ENCODE measurements at places on chromosomes 1 and 21.

DNA sequence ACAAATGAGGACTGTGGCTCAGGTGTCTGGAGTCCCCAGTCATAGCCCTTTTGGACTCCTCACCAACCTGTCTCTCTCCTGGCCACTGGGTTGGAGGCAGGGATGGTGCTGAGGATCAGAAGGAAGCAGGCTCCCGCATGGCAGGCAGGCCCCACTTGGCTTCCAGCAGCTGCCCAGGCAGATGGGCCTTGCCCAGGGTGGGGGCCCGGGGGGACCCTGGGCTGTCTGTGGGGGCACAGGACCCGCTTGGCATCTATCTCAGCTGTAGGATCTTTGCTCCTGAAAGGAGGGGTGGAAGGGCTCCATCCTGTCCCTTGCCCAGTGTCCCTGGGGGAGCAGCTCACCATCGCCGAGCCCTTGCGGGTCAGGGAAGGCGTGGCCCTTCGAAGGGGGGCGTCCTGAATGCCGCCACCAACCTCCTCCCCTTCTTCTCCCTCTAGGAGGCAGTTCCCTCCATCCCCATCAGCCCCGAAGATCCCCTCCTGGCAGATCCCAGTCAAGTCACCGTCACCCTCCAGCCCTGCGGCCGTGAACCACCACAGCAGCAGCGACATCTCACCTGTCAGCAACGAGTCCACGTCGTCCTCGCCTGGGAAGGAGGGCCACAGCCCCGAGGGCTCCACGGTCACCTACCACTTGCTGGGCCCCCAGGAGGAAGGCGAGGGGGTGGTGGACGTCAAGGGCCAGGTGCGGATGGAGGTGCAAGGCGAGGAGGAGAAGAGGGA is 154.5 kb downstream of the PEX14 start:
- DNase-seq, result no peak

- peak; percentile 50 for DNase-seq
These were observed at the start of gene BATF3 for GRCh38 chr1:212699625-212700222. TSS of gene BATF3 (minus strand) at chr1:212699840. CDS start at chr1:212699762, 78 bp downstream.

DNA sequence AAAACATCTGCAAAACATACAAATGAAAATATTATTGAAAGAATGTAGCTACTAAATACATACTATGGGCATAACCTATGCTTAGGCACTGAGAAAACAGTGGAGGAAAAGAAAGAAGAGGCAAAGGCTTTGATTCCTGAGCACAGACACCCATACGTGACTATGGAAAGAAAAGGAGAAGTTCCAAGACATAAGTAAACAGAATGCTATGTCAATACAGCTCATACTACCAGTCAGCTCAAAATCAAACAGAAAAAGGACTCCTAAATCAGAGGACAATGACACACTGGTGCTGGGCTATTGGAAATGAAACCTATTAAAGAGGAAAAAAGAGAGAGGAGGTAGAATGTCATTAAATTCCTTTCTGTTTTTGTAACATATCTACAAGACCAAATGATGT is 225.4 kb downstream of the SMYD3 start:
- no peak for DNase-seq

DNA sequence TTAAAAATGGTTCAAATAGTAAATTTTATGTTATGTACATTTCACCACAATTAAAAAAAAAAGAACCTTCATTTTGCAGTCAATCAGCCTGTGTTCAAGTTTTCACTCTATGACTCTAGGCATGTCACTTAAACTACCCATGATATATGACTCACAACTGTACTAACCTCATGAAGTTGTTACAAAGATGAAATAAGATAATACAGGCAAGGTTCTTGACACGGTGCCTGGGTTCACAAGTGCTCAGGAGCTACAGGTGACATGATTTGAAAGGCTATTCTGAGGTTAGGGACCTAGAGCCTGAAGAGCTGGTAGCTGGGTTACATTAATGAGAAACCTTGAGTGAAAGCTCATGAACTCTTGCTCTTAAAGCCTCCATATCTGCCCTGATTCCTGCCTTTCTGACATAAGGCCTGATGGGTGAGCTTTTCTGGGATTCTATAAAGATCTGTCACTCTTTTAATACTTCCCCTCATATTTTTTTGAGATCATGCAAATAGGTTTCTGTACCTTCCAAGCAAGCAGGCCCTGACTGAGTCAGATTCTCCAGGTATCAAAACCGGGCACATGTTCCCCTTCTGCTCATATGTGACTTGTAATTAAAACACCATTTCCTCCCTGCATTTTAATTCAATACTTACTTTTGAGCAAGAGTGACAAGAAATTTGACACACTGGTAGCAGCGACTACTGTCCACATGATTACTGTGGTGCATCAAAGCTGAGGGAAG is 34.0 kb downstream of the PCSK9 start:
- DNase-seq, result no peak

DNA sequence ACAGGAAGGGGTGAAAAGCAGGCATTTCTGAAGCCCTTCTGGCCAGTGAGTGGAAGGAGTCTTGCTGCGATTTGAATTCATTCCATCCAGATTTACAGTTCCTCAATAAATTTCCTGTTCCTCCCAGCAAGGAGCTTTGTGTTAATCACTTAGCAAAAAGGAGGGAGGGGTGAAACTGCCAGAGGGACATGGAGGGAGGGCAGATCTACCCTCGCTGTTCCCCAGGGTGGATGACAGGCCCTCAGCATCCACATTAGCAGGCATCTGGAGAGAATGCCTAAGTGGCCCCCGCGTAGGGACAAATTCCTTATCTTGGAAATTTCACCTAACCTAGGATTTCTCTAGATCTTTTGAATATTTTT is 1.2 kb downstream of the ETV3 start:
- no peak for DNase-seq

DNA sequence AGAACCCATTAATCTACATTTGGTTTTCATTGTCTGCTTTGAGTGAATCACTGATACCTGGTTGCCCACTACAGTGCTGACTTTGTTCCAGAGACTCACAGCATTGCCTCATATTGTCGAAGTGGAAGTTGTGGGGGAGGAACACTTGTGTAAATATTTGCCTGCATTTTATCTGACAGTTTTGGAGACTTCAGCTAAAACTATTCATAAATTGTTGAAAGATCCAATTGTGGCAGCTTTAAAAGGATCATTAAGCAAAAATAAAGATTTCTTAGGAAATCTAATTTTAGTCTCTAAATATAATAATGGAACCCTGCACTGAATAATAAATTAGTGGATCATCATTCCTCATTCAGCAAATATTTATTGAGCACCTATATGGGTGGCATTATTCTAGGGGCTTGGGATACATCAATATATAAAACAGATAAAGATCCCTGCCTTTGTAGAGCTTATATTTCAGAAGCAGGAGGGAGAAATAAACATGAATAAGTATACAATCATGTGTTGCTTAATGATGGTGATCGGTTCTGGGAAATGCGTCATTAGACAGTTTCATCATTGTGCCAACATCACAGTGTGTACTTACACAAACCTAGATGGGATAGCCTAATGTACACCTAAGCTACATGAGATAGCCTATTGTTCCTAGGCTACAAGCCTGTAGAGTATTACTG is 73.5 kb downstream of the OSBPL9 start:
- DNase-seq, result no peak

DNA sequence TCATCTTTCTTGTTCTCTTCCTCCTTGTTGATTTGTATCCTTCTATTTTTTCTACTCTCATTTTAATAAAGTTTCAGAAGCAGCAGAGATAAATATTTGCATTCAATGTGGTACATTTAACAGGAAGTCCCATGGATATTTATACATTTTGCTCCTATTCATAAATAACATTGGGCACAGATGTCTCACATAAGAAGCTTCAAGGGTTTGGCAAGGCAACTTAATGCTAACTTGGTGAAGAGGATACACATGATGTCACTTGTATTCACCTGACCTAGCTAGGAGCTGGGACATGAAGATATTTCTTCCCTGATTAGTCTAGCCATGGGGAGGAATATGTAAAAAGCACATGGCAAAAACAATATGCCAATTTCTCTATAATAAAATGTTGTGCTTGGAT is 65.1 kb upstream of the DUSP10 start:
- no peak for DNase-seq

DNA sequence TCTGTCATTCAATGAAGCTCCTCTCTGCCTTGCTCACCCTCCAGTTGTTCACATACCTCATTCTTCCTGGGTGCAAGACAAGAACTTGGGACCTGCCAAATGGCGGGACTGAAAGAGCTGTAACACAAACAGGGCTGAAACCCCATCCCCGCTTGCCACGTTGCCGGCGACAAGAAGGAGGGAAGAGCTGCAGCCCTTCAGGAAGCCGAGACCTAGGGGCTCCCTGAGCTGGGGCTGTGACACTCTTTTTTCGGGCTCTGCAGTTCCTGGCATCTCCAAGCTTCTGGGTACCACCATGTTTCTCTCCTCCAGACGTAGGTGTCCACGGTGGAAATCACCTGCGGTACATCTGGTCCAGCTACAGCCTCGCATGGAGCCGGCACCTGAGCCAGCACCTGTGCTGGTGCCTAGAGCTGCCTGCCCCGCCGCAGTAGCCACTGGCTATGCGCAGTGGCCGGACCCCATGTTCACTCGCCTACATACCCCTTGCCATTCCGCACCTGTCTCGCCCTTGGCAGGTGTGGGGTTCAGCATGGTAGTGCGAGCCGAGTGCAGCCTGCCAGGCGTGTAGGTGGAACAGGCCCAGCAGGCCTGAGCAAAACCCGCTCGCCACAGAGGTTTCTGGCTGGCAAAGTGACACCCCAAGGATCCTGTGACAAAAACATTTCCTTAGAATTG is 367.0 kb upstream of the NEGR1 start:
- no peak for DNase-seq

DNA sequence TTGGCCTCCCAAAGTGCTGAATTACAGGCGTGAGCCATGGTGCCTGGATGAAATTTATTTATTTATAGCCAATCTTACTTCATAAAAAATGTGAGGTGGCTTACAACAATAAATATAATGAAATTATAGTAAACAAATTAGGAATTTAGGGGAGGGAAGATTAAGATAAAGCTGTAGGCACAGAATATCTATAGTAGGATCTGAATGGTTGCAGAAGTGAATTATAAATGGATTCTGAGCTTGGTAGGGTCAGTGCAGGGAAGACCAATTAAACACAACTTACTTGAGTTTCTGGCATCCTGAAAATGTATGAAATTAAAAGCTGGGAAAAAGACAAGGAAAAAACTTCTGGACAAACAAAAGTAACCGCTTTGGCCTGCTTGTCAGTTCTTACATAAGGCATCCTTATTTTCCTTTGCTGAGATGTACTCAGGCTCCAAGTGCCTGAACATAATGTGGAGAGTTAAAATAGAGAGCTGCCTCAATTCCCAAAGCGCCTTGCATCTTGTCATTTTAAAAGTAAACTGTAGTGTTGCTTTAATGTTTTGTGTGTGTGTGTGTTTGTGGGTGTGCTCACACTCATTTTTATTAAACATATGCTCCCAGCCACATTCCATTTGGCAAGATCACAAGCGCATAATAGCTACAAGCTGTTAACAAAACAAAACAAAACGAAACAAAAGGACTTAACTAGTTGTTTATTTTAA is 247.3 kb downstream of the S1PR1 start:
- DNase-seq, result no peak

DNA sequence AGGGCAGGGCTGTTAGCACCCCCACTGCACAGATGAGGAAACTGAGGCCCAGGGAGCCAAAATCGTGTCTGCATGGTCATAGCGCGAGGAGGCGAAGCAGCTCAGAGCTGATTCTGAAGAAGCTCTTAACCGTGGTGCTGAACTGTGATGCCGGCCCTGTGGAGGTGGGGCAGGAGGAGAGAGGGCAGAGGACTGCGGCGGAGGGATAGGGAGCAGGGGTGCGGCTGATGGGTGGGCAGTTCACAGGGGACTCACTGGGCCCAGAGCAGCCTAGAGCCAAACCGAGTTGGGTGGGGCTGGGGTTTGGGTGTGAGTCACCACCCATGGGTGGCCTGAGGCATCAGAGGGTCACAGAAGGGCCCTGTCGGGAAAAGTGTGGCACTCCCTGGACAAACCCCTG is 74.7 kb downstream of the RAP1GAP start:
- no peak for DNase-seq

DNA sequence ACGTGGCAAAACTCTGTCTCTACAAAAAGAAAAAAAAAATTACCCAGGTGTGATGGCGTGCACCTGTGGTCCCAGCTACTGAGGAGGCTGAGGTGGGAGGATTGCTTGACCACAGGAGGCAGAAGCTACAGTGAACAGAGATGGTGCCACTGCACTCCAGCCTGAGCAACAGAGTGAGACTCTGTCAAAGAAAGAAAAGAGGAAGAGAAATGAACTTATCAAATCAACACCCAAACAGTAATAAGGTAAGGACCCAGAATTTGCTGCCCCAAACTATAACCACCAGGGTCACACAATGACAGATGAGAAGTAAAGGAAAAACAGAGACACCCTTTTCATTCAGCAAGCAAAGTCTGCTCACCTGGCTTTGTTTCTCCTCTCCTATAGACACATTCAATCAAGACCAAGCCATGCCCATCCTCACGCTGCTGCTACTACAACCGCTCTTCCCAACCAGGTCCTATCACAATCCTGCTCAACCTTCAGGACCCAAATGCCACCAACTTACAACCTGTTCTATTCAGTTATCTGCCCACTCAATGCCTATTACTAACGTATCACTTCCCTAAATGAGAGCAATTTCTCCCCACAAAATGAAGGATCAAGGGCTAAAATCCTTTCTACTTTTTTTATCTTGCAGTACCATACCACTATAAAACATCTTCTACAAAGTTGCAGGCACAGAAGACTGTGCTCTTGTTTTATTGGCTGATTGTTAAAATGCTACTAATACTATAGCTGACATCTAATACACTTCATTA is 183.5 kb downstream of the RERE start:
- DNase-seq, result no peak

DNA sequence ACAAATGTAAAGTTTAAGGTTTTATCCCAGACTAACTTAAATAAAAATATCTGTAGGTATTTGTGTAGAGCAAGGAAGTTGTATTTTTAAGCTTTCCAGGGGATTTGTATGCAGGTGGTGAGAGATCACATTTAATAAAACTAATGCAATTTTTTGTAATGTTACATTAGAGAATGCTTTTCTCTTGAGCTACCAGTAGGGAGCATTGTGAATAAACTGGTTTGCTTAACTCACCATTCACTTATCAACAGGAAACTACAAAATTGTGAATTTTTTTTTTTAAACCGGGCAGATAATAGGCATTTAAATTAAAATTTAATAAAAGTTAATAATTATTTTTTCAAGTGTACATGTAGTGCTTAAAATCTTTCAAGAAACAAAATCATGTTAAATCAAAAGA is 78.6 kb downstream of the IVNS1ABP start:
- DNase-seq, result no peak

- DNase-seq, result no peak
These were observed 510.6 kb downstream of the NCAM2 start for GRCh38 chr21:21508859-21509258.

DNA sequence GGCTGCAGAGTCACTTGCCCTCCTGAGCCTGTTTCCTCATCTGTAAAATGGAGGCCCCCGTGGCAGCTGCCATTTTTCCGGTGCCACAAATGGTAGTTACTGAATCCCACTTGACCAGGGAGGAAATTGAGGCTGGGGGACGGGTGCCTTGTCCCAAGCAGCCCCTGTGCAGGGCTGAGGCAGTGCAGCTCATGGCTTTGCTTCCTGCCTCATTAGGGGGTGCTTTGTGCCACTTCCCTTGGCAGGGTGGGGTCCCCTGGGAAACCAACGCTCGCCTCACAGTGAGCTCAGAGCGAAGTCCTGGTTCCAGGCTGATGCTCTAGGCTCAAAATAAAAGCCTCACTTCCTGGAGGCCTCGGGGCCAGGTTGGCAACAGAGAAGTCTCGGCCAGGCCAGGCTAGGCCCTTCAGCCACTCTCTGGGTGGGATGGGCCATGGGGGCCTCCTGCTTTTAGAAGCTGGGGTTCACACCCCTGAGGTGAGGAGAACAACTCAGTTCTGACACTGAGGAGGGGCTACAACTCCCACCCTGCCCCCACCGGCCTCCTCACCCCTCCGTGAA is 6.8 kb downstream of the LAPTM5 start:
- DNase-seq, result no peak
